Amygdala (tissue), 56 donors: ENCODE measurements at places on chromosomes 11 and 22.

DNA sequence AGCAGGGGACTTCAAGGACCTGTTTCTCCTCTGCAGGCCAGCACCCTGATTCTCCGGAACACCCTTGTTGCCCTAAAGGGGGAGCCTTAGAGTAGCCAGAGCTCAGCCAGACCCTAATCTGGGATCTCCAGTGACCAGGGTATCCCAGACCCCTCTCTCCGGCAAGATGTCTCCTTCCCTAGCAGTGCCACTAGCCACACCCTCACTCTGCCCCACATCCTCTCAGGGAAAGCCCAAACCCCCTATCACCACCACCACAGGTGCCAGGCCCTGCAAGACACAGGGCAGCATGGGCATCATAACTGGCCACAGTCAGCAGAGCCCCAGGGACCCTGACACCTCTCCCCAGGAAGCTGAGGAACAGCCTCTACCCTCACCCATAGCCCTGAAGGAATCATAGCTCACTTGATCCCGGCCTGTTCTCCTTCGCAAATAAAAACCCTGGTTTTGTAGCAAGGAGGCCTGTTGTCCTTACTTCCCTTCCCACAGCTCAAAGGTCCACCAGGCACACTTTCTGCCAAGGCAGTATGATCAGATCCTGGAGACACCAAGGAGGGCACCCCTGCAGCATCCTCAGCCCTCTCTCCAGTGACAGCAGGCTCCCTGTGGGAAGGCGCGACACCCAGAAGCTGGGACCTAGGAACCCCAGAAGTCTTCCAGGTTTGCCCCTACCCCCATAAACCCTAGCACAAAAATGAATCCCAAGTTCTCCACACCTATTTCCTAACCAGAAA, 4.6 kb downstream of the CFL1 start:
- DNase-seq: no peak

GRCh38 chr11:106785913-106786650, 232.2 kb downstream of the GUCY1A2 start:
- no peak for DNase-seq

GRCh38 chr11:71245601-71246391, 6.6 kb downstream of the SHANK2 start:
- DNase-seq: no peak

GRCh38 chr11:75365711-75366181, 14.3 kb upstream of the ARRB1 start:
- no peak for DNase-seq

- no peak for DNase-seq
Observed at GRCh38 chr22:22663861-22664800, 19.7 kb downstream of the GGTLC2 start.

- DNase-seq: no peak
Observed at GRCh38 chr22:28424427-28425080, 255.1 kb downstream of the TTC28 start.

GRCh38 chr11:30431127-30431814, 108.4 kb downstream of the ARL14EP start:
- no peak for DNase-seq

DNA sequence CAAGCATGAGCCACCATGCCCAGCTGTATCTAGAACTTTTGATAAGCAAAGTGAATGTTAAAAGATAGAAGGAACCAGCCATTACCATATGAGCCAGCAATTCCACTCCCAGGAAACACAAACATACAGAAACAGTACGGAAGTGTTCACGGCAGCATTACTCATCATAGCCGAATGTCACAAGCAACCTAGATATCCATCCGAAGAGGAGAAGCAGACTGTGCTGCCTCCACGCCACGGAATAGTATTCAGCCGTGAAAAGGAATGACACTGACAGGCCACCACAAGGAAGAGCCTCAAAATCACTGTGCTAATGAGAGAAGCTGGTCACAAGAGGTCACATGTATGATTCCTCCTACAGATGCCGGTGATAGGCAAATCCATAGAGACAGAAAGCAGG, 17.6 kb upstream of the MGAT3 start:
- DNase-seq: no peak
